Activated CD4-positive, alpha-beta T cell treated with anti-CD3 and anti-CD28 coated beads, Interleukin-2, amount 10 ng/mL, durations not matched to agents 7 days and 5 days (primary cell): ENCODE measurements at places on chromosomes 11 and 22.

DNA sequence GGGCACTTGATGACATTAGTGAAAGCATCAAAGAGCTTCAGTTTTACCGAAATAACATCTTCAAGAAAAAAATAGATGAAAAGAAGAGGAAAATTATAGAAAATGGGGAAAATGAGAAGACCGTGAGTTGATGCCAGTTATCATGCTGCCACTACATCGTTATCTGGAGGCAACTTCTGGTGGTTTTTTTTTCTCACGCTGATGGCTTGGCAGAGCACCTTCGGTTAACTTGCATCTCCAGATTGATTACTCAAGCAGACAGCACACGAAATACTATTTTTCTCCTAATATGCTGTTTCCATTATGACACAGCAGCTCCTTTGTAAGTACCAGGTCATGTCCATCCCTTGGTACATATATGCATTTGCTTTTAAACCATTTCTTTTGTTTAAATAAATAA lies 10.6 kb downstream of the REXO2 start:
- no peak for DNase-seq

GRCh38 chr11:118928101-118928869 lies 2.6 kb upstream of the BCL9L start:
- peak; percentile 94 for DNase-seq

DNA sequence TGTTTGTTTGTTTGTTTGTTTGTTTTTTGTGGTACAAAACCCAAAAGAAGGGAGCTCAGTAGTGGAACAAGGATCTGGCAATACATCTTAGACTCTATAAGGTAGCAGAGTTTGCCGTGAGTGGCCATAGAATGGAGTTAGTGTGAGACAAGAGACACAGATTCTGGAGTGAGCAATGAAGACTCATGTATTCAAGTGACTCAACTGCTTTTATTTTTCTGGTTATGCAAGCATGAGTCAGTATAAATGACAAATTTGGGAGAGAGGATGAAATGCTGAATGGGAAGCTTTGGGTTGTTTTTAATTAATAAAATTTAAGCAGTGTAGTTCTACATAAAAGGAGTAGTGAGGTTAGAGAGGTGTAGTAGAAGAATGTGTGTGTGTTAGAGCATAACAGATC lies 143.6 kb upstream of the ANO5 start:
- no peak for DNase-seq

DNA sequence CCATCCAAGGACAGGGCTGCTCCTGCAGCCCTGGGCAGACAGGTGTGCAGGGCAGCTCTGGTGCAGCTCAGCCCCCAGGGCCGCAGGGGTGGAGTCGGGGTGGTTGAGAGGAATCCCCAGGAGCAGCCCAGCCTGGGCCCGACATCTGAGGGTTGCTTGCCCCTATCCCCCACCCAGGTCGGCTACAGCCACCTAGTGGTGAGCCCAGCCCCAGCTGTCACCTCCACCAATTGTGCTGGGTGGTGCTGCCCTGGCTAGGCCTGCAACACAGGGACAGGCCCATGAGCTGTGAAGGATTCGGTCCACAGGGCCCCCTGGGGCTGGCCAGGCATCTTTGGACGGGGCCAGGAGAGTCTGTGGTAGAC lies 29.6 kb downstream of the RTN4R start:
- DNase-seq, result peak; percentile 73

DNA sequence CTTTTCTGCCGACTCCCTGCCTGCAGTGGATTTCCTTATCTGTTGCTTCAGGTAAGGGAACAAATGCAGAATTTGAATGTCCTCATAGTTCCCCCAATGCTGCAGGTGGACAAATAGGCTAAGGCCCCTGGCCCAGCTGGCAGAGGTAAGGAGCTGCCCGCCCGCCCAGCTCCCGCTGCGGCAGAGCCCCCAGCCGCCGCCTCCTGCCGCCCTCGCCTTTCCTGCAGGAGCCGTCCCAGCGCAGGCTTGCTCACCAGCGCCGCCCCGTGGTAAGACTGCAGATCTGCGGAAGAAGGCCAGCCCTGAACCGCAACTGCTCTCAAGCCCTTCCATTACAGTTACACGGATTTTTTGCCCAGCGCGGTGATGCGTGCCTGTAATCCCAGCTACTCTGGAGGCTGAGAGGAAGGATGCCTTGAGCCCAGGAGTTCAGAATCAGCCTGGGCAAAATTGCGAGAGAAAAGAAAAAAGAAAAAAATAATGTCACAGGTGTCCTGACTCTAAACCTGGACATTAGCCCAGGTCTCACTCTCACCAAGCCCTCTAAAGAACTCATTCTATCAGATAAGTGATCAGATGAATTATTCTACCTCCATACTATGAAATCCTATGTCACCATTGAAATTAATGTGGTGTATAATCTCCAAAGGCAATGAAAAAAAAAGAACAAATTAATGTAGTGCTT lies 51.2 kb upstream of the EMID1 start:
- DNase-seq, result peak; percentile 74

GRCh38 chr11:18368221-18368620 lies 26.1 kb upstream of the LDHA start:
- DNase-seq, result no peak

- peak; percentile 80 for DNase-seq
These were observed 62.8 kb downstream of the BCR start for GRCh38 chr22:23243006-23243573.

DNA sequence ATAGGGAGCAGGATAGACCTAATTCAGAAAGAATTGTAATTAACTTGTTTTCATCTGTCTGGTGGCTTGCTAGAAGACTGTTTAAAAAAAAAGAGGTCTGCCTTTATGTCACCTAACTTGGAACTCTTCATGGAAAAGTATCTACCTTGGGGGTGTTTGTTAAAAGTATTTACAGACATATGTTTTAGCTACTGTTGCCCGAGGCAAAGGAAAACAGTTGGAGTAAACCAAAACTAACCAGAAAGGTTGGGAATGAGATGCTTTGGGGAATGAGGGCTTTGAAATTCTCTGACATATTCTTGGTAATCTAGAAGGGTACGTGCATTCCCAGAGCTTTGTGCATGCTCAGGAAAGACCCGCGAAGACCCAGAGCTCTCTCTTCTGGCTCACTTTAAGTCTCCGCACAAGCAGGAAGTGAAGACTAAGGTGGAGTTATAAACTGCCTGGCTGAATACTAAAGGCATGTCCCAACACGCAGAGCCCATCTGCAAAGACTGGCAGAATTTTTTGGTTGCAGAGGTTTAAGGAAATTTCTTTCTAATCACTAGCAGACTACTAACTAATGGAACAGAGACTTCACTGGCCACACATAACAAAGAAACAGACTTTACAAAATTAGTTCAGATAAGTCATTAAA lies 33.2 kb downstream of the HIKESHI start:
- DNase-seq, result no peak

- DNase-seq, result no peak
These were observed 116.3 kb downstream of the STK33 start for GRCh38 chr11:8477680-8478079.

DNA sequence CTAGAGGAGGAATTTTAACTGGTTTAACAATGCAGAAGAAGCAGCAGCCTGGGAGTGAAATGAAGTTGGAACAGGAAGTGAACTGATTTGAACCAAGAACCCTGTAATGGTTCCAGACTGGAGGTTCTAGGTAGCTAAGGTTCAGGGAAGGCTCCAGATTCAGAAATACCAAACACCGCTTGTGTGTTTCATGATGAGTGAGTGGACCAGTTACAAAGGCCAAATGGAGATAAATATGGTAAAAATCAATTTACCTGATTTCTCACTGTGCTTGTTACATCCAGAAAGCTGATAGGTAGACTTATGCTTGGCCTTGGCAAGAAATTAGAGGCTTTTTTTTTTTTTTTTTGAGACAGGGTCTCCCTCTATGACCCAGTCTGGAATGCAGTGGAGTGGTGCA lies 12.9 kb downstream of the ATG13 start:
- no peak for DNase-seq

DNA sequence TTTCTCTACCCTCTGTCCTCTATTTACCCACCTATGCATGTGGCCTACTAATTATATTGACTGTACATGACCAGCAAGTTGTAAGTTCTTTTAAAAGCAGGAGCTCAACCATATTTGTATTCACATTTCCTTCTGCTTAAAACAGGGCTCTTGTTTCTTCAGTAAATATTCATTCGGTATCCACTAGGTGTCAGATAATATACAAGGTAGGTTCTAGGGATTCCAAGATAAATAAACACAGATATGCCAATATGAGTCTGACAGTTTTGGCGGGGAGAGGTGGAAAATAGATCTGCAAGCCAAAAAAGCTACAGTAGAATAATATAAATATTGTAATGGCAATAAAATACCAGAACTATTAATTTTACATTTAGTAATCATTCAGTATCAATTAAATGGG lies 15.3 kb upstream of the RAB30 start:
- DNase-seq, result no peak

DNA sequence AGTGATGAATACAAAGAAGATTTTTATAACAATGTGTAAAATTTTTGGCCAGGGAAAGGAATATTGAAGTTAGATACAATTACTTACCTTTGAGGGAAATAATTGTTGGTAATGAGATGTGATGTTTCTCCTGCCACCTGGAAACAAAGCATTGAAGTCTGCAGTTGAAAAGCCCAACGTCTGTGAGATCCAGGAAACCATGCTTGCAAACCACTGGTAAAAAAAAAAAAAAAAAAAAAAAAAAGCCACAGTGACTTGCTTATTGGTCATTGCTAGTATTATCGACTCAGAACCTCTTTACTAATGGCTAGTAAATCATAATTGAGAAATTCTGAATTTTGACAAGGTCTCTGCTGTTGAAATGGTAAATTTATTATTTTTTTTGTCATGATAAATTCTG lies 5.3 kb downstream of the BIRC3 start:
- DNase-seq, result no peak

DNA sequence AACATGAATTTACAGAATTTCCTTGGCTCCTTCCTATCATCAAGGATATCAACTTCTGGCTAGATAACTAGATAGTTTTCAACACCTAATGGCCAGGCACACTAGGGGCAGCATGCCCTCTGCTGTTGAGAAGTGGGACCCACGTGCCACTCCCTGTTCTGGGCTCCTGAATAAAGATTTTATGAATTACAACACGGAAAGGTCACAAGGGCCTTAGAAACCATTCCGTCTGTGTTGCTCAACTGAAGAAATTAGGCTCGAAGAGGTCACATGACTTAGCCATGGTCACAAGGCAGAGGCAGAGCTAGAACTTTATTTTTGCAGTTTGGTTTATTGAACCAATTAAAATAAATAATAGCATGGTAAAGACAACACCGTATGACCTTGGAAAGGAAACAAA lies 36.0 kb downstream of the PRCP start:
- peak; percentile 31 for DNase-seq

DNA sequence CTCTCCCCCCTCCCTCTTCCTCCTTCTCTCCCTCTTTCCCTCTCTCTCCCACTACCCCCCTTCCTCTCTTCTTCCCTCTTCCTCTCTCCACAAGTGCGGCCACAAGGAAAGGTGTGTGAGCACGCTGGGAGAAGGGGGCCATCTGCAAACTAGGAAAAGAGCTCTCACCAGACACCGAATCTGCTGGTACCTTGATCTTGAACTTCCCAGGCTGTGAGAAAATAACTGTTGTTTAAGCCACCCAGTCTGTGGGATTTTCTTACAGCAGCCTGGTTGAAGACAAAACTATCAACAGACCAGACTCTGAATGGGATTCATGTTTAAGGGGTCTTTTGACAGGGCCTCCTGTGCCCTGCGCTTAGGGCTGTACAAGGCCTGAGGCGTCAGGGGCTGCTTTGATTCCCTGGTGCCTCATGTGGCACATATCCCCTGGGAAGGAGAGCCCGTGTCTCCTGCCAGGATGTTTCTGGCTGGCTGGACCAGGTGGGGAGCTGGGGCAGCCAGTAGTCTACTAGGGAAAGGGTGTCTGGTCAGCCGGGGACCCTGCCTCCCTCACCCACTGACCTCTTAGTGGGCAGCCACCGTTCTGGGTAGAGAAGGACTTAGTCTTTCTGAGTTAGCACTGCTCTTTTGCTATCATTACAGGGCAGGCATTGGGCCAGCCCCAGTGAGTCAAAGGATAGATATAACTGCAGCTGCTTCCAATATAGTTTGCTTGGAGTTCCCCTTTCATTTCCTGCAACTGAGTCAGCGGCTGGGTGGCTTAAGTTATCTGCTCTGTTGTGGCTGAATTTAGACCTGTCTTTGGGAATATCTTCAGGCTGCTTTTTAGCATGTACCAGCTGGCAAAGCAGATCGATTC lies 6.2 kb downstream of the PANX1 start:
- no peak for DNase-seq

DNA sequence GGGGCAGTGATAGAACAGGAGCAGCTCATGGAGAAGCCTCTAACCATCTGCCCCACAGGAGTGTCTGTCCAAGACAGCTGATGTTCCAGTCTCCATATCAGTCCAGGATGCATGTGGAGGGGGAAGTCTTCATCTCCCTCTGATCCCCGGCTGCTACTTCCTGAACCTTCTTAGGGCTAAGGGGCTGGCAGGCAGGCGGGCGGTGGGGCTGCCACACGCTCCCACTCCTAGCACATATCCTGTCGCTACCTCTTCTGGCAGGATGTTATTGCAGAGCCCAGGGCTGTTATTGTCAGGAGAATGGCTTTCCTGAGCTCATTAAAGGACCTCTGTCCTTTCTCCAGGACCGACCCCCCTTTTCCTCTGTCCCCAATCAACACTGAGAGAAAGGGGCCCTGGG lies 25.4 kb downstream of the LRRC55 start:
- no peak for DNase-seq
